ENCODE measurements at places on chromosomes 13 and 19. TPM values are rescaled to one million over a fixed set of nuclear protein-coding genes. Genes with fewer than 3 reads are reported as not detected.

The TMPRSS9 gene
- not detected for total RNA-seq

The POSTN gene
- not detected for total RNA-seq

The MUC16 gene
- total RNA-seq, result not detected

The KIR2DL1 gene
- total RNA-seq, result not detected

The SMIM24 gene
- total RNA-seq, result not detected
